ENCODE measurements at places on chromosomes 6 and 20. TPM values are rescaled to one million over a fixed set of nuclear protein-coding genes. Genes with fewer than 3 reads are reported as not detected.

DNA sequence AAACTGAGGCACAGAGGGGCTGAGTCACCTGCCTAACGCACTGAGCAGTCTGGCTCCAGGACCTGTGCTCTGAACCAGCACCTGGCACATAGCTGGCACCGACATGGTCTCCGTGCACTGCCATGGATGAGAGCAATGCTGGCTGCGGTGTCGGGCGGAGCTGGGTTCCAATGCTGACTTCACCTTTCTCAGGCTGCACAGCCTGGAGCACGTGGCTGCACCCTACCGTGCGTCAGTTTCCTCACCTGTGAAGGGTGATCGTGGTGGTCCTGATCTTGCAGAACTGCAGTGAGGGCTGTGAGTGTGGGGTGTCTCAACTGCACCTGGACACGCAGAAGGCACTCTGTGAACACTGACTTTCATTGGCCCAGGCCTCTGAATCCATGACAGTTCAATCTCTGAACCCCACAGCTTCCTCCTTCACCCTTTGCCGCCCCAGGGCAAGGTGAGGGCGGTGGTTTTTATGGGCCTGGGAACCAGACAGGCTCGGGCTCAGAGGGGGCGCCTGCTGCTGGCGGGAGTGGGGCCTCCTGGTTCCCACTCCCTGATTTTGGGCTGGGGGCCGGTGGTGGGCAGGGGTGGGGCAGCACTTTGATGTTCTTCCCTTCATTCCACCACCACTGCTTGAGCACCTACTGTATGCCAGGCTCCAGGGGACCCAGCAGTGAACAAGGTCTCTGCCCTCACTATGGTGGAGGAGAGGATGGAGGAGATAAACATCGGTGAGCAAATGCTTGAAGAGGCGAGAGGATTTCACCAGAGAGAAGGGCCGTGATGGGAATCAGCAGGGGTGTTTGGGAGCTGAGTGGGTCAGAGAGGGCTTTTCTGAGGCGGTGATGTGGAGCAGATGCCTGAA lies 102.9 kb downstream of the CEBPB start:
- H3K36me3 ChIP-seq = no peaks in the 10 kb centered on the region
- no peak overlapping the region for H3K4me3 ChIP-seq
- H3K4me1 ChIP-seq = peaks cover 13% of the 10 kb centered on the region
- no peak overlapping the region for H3K27ac ChIP-seq

DNA sequence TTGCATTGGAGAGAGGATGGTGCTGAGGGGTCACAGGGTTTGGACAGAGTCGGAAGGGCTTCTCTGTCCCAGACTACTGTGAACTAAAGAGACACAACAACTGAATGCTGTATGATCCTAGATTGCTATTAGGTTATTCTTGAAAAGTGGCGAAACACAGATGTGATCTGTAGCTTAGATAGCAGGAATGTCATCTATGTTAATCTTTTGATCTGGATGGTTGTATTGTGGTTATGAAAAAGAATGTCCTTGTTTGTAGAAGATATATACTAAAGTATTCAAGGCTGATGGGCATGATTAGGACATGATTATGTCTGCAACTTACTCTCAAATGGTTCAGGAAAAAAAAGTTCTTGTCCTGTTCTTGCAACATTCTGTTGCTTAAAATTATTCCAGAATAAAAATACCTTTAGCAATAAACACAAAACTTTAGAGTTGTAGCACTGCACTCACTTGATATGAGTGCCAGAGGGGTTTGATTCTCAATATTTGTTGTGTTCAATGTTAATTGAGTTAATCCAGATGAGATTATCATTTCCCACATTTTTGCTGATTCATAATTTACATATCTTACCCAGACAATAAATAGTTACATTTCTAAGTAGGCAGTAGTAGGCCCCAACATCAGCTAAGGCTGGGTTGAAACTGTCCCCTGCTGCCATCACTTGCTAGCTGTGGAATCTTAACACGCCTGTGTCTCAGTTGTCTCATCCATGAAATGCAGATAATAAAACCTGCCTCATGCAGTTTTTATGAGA lies 645.2 kb downstream of the KIF16B start:
- H3K27me3 ChIP-seq = no peaks in the 10 kb centered on the region
- H3K4me1 ChIP-seq = no peaks in the 10 kb centered on the region
- no peak overlapping the region for H3K4me3 ChIP-seq
- H3K36me3 ChIP-seq = no peaks in the 10 kb centered on the region
- no peak overlapping the region for H3K27ac ChIP-seq

DNA sequence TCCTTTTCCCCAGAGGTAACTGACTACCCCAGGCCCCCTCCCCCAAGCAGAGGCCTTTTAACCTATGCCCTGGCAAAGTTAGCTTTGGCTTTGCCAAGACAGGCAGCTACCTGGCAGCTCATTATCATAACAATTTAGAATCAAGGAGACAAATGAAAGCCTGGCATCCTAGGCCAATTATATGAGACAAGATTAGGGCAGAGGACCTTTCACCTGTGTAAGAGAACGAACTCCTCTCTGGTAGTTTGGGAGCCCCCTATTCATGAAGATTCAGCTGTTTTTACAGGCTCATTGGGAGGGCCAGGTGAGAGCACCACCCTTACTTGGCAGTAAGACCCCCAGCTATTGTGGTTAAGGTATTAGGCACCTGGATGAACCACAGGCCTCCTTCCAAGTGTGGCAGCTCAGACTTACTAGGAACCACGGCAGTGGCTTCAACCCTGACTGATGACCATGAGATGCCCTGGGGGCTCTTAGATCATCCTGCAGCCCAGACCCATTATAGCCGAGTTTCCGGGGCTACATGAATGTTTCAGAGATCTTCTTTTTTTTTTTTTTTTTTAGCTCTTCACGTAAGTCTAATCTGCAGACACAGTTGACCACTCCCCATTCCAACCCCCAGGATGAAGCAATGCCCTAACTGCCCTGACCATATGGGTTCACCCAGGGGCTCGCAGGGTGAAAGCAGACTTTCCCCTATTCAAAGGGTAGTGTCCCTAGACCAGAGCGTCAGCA lies 56.2 kb downstream of the RAB44 start:
- H3K4me3 ChIP-seq = no peak overlapping the region
- H3K4me1 ChIP-seq = peaks cover 65% of the 10 kb centered on the region
- no peak for DNase-seq
- H3K27ac ChIP-seq = peak overlapping the region; percentile 38

- no peak overlapping the region for H3K4me3 ChIP-seq
- no peak overlapping the region for H3K27ac ChIP-seq
- H3K27me3 ChIP-seq = peaks cover 8% of the 10 kb centered on the region
- no peaks in the 10 kb centered on the region for H3K36me3 ChIP-seq
Measured at GRCh38 chr20:39885975-39886649, 802.9 kb downstream of the MAFB start.

DNA sequence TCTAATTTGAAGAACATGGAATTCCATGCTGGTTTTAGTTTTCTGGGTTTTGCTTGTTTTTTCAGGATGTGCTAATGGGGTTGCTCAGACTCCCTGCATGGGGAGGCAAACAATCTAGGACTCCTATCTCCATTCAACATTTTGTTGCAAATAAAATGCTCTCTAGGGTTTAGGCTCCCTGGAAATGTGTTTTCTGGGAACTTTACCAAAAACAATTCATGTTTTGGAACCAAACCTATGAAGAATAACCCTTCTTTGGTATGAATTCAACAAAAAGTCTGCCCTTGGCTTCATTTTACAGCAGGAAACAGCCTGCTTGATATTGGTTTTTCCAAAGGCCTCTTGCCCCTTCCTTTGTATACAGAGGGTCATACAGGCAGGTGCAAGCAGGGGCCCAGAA lies 217.7 kb downstream of the FOXA2 start:
- H3K4me3 ChIP-seq = no peak overlapping the region
- no peaks in the 10 kb centered on the region for H3K36me3 ChIP-seq
- H3K4me1 ChIP-seq = peaks cover 10% of the 10 kb centered on the region
- no peak for DNase-seq

GRCh38 chr20:22490287-22491193 lies 93.8 kb downstream of the FOXA2 start:
- H3K27me3 ChIP-seq = peaks cover 4% of the 10 kb centered on the region
- no peaks in the 10 kb centered on the region for H3K36me3 ChIP-seq
- no peak overlapping the region for H3K27ac ChIP-seq
- H3K4me3 ChIP-seq = no peak overlapping the region
- H3K4me1 ChIP-seq = no peaks in the 10 kb centered on the region
- DNase-seq = no peak

GRCh38 chr20:59495894-59496510 lies 108.3 kb upstream of the PHACTR3 start:
- no peaks in the 10 kb centered on the region for H3K4me1 ChIP-seq
- no peaks in the 10 kb centered on the region for H3K36me3 ChIP-seq
- peaks cover 7% of the 10 kb centered on the region for H3K27me3 ChIP-seq
- no peak overlapping the region for H3K4me3 ChIP-seq
- no peak overlapping the region for H3K27ac ChIP-seq

GRCh38 chr6:116096979-116097816 lies 3.5 kb upstream of the NT5DC1 start:
- DNase-seq = no peak
- peaks cover 18% of the 10 kb centered on the region for H3K4me1 ChIP-seq
- no peak overlapping the region for H3K4me3 ChIP-seq
- peaks cover 1% of the 10 kb centered on the region for H3K36me3 ChIP-seq
- H3K27me3 ChIP-seq = no peaks in the 10 kb centered on the region
- no peak overlapping the region for H3K27ac ChIP-seq

DNA sequence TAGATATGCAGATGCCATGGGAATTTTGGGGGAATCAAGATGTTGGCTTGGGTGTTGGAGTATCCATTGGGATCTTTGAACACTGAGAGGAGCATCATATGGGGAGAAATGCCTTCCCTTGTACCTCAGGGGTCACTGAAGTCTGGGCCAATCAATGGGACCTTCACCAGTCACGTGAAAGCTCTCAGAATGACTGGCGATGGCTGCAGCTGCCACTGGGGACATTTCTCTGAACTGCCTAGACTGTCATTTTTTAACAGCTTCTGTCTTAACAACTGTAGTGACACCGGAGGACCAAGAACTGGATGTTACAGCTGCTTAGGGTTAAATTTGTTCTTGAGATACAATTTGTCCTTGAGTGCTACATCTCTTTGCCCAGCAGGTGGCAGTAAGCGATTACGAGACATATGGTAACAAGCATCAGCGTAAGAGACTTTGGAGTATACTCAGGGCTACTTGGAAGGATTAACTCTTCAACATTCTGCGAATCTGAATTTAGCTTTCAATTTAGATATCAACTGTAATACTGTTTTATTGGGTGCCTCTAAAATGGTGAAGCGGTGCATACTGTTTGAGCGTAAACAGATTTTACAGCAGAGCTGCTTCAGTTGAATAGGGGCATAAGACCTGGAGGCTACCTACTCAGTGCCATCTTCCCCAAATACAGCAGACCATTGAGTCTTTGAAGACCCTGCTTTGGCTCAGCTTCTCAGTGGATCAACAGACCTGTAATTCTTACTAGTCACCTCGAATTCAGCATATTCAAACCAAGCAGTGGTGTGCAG lies 36.0 kb downstream of the CCN2 start:
- no peak overlapping the region for H3K27ac ChIP-seq
- H3K4me3 ChIP-seq = no peak overlapping the region

GRCh38 chr6:111199935-111200334 lies 112.6 kb downstream of the SLC16A10 start:
- no peak overlapping the region for H3K4me3 ChIP-seq
- H3K4me1 ChIP-seq = peaks cover 21% of the 10 kb centered on the region
- peaks cover 2% of the 10 kb centered on the region for H3K36me3 ChIP-seq
- no peak for DNase-seq

- peaks cover 8% of the 10 kb centered on the region for H3K27me3 ChIP-seq
- no peaks in the 10 kb centered on the region for H3K4me1 ChIP-seq
- no peak overlapping the region for H3K27ac ChIP-seq
- H3K4me3 ChIP-seq = no peak overlapping the region
Measured at GRCh38 chr20:46928580-46929132, 34.0 kb downstream of the EYA2 start.

- H3K36me3 ChIP-seq = no peaks in the 10 kb centered on the region
- no peak overlapping the region for H3K4me3 ChIP-seq
- H3K27me3 ChIP-seq = peaks cover 4% of the 10 kb centered on the region
- H3K27ac ChIP-seq = no peak overlapping the region
- no peak for DNase-seq
Measured at GRCh38 chr6:56663344-56663743, 20.7 kb upstream of the DST start.

DNA sequence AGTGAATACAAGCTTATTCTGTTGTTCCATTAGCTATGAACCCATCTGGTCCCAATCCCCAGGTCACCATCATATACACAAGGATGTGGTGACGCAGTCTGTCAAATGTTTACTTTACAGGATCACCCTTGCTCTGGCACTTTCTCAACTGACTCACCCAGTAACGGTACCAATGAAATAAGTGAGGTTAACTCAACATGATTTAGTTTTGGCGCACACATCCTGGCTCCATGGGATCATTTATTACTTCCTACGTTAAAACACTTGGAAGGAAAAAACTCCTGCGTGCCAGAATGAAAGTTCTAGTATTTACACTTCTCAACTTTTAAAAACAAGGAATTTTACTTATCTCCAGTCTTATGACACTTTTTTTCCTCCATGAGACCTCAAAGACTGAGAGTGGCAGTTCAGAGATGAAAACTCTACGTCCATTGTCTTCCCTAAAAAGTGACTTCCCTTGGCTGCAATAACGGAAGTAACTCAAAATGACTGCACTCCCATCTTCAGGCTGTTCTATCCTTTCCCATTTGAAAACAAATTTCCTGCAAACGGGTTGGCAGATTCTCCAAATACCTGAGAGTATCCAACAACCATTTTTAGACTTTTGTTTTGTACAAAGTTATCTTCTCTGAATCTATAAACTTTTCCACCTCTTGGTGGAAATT lies 15.9 kb downstream of the AGPAT4 start:
- H3K27me3 ChIP-seq = no peaks in the 10 kb centered on the region
- H3K36me3 ChIP-seq = peaks cover 3% of the 10 kb centered on the region
- DNase-seq = no peak
- H3K4me3 ChIP-seq = no peak overlapping the region
- no peaks in the 10 kb centered on the region for H3K4me1 ChIP-seq
- H3K27ac ChIP-seq = no peak overlapping the region

GRCh38 chr6:145929037-145929633 lies 35.0 kb downstream of the SHPRH start:
- no peak for DNase-seq
- no peaks in the 10 kb centered on the region for H3K4me1 ChIP-seq
- H3K36me3 ChIP-seq = peaks cover 17% of the 10 kb centered on the region
- no peaks in the 10 kb centered on the region for H3K27me3 ChIP-seq
- H3K4me3 ChIP-seq = no peak overlapping the region
- no peak overlapping the region for H3K27ac ChIP-seq

WFDC5 gene
- 0.23 TPM for total RNA-seq

FAM83B gene
- not detected for total RNA-seq

DPPA5 gene
- not detected for total RNA-seq

ARFGEF3 gene
- total RNA-seq = 1.7 TPM

SH3BGRL2 gene
- total RNA-seq = 0.40 TPM

FAM217A gene
- not detected for total RNA-seq

BPIFA1 gene
- not detected for total RNA-seq

GTSF1L gene
- total RNA-seq = not detected

GLP1R gene
- 0.94 TPM for total RNA-seq

TGM3 gene
- total RNA-seq = not detected
